ENCODE measurements at places on chromosomes 2 and 18. TPM values are rescaled to one million over a fixed set of nuclear protein-coding genes. Genes with fewer than 3 reads are reported as not detected.

DNA sequence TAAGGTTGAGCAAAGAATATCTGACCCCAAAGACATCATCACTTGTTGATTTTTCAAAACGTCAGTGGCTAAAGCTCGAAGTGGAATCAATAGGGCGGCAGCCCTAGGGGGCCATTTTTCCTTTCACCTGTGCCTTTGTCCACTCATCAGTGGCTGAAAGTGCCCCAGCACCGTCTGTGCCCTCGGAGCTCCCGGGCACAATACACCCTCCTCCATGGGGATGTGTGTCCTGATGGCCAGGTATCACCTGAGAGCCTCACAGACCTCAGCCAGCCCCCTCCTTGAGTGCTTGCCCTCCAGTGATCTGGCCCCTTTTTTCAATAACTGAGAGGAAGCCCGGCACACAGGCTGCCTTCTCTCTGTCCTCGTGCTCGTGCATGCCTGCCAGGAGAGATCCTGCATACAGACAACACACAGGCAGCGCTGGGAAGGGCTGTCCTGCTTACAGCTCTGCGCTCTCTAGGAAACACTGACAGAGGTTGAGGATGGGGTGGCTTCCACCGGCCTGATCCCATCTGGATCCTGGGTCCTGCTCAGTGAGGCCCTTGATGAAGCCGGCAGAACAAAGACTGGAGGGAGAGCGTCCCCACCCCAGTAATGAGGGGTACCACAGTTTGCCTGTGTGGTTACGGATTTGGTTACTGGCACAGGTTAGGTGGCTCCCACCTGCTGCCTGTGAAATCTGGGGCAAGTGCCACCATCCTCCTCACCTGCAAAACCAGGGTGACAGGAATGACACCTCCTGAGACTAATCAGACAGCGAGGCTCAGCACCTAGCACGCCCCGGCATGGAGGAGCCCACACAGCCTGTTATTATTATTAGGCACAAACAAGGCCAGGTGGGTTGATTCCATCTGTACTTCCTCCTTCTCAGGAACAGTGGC lies 197.5 kb upstream of the RAB6C start:
- no peak for DNase-seq

- no peak for DNase-seq
Observed at GRCh38 chr2:142029974-142030373, 100.8 kb downstream of the LRP1B start.

GRCh38 chr2:3606370-3607201 lies 11.7 kb downstream of the COLEC11 start:
- DNase-seq = no peak

ST6GAL2 gene
- total RNA-seq = 55.5 TPM

CFC1 gene
- total RNA-seq = not detected

UGT1A3 gene
- total RNA-seq = not detected

FBXO15 gene
- not detected for total RNA-seq

SERPINE2 gene
- total RNA-seq = 86.1 TPM

DCDC2C gene
- 2.4 TPM for total RNA-seq

HNMT gene
- 22.2 TPM for total RNA-seq

All from ascending aorta (tissue), 2 donors.